ENCODE measurements at places on chromosomes 3 and 15. TPM values are rescaled to one million over a fixed set of nuclear protein-coding genes. Genes with fewer than 3 reads are reported as not detected.

Gene STRA6
- 0.12 TPM for polyA plus RNA-seq

Gene PLA2G4F
- polyA plus RNA-seq, result not detected

Gene ZNF35
- 8.3 TPM for polyA plus RNA-seq

Gene GP9
- polyA plus RNA-seq, result not detected

Gene SERINC4
- not detected for polyA plus RNA-seq

Gene TGM4
- polyA plus RNA-seq, result 0.12 TPM

Gene ALDH1A3
- 19.5 TPM for polyA plus RNA-seq

Gene ASB14
- not detected for polyA plus RNA-seq

Gene AADAC
- polyA plus RNA-seq, result not detected

GRCh38 chr3:14539384-14539741, 779 bp downstream of the GRIP2 start:
- no peak for DNase-seq

- no peak for DNase-seq
Measured at GRCh38 chr3:65728138-65728537, 310.6 kb downstream of the MAGI1 start.

- no peak for DNase-seq
Measured at GRCh38 chr3:194387276-194387675, 11.8 kb downstream of the GP5 start.

GRCh38 chr3:131549340-131549739, 46.6 kb upstream of the MRPL3 start:
- no peak for DNase-seq

GRCh38 chr3:119944091-119944490, 150.2 kb downstream of the GSK3B start:
- no peak for DNase-seq

- DNase-seq, result no peak
Measured at GRCh38 chr3:48927928-48928327, 9.3 kb downstream of the ARIH2 start.

DNA sequence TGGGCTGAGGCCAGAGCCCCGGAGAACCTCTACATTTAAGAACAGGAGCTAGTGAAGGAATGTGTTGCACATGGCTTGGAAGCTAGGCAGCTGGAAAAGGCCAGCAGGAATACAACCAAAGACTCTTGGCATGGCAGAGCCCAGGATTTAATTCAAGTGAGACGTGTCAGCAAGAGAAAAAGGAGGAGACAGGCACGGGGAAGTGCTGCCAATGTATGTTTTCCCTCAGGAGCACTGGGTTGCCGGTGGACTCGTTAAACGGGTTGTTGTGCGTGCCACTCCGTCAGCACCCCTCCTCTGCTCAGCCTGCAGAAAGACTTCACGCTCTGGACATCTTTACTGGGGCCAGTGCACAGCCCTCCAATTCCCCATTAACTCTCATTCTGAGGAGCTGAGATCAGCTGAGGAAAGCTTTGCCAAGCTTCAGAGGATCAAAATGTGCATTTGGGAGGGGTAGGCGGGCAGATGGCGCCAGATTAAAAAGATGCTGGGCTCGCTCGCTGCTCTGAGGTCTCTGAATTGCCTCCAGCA, 103.7 kb downstream of the PDZRN3 start:
- no peak for DNase-seq

DNA sequence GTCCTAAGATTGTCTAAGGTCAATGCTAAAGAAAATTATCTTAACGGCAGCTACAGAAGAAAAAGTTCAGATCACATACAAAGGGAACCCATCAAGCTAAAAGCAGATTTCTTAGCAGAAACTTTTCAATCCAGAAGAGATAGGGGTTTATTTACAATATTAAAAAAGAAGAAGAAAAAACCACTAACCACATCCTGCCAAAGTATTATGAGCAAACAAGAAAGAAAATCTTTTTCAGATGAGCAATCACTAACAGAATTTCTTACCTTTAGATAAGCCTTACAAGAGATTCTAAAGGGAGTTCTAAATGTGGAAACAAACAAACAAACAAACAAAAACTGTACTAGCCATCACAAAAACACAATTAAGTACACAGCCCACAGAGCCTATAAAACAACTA, 1015.8 kb upstream of the EPHA6 start:
- no peak for DNase-seq

DNA sequence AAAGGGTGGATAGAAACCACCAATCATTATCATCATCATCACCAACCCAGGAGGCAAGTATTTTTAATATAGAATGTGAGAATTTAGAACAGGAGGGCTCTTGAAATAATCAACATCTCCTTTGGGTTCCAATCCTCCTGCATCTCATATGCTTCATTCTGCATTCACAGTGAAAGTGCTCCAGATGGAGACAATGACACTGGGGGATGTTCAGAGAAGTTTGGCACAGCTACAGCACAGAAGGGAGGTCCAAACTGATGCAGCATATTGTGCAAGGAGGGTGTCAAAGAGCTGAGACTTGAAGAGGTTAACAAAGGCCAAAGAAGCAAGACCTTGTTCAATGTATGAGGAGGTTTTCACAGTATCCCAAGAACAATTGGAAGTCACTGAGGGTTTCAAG, 767.1 kb downstream of the NTRK3 start:
- no peak for DNase-seq
